Bladder microvascular endothelial cell (primary cell): ENCODE measurements at places on chromosomes 2 and 18. TPM values are rescaled to one million over a fixed set of nuclear protein-coding genes. Genes with fewer than 3 reads are reported as not detected.

Gene GYPC
- 71.7 and 275 TPM in 2 replicates for total RNA-seq

Gene SERPINB13
- total RNA-seq, result not detected in 2 replicates

Gene TSPYL6
- total RNA-seq, result not detected in 2 replicates

Gene RASGRP3
- total RNA-seq, result 92.1 and 205 TPM in 2 replicates

Gene ACAA2
- 40.1 and 40.2 TPM in 2 replicates for total RNA-seq

Gene SOS1
- total RNA-seq, result 11.5 and 34.2 TPM in 2 replicates

Gene REG3A
- not detected in 2 replicates for total RNA-seq

Gene SCLY
- total RNA-seq, result 18.5 and 23.3 TPM in 2 replicates

Gene ABCB6
- 31.4 and 45.8 TPM in 2 replicates for total RNA-seq

Gene CPO
- 0.19 TPM in 1 of 2 replicates, not detected in the other for total RNA-seq

Gene VWA3B
- total RNA-seq, result not detected in 2 replicates
